Activated CD8-positive, alpha-beta memory T cell treated with anti-CD3 and anti-CD28 coated beads, Interleukin-2, amount 10 ng/mL, durations not matched to agents 7 days and 5 days (primary cell): ENCODE measurements at places on chromosomes 3 and 15. TPM values are rescaled to one million over a fixed set of nuclear protein-coding genes. Genes with fewer than 3 reads are reported as not detected.
A peak's percentile ranks its signal among the peaks of the same experiment; 100 is the strongest.

DNA sequence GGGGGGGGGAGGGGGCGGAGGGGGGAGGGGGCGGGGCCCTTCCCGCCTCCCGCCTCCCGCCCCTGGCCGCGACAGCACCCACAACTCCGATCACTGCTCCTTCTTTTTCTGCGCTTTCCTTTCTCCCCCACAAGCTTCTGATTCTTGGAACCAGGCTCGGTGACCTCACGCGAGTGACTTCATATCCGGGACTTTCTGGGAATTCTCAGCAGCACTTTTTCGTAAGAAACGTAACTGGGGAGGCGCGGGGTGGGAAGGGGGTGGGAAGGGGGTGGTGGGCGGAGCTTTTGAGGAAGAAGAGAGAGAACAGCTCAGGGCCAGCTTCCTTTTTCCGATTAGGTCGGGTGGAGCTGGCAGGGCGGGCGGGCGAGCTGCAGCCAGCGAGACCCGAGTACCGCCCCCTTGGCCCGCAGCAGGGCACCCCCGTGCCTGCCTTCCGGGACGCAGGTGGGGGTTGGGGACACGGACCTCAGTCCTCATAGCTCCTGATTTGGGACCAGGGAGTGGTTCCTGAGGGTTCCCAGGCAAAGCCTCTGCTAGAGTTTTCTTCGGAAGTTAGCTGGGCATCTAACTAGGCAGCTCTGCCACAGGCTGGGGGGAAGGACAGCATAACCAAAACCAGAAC, 14.6 kb downstream of the XIRP1 start:
- DNase-seq: peak; percentile 83

DNA sequence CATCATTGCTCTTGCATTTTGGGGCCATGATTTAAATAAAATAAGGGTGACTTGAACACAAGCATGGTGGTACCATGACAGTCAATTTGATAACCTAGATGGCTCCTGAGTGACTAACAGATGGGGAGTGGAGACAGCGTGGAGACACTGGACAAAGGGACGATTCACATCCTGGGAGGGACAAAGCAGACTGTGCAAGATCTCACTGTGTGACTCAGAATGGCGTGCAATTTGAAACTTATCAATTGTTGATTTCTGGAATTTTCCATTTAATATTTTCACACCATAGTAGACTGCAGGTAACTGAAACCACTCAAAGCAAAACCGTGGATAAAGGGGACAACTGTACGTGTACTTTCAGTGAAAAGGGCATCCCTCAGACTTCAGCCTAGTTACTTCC, 25.5 kb downstream of the MCCC1 start:
- DNase-seq: no peak

DNA sequence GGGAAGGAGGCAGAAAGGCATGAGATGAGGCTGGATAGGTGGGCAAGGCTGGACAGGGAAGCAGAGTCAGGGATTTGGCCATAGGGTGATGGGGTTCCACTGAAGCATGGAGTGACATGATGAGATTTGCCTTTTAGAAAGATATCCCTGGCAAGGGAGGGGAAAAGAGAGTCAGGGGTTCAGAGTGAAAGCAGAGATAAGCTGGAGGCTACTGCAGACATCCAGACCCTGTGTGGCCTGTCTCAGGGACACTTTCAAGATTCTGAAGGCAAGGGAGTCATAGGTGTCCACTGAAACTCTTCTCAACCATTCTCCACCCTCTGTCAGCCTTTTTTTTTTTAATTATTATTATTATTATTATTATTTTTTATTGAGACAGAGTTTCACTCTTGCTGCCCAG, 94.0 kb upstream of the SPATA12 start:
- DNase-seq: no peak

HEG1 gene
- total RNA-seq: 75.6 TPM

DYNLT2B gene
- 13.9 TPM for total RNA-seq

GRCh38 chr3:29763115-29763514, 482.2 kb downstream of the RBMS3 start:
- DNase-seq: no peak

RSL24D1 gene
- 94.2 TPM for total RNA-seq

GRCh38 chr3:3665961-3666640, 133.1 kb upstream of the LRRN1 start:
- DNase-seq: no peak

DNA sequence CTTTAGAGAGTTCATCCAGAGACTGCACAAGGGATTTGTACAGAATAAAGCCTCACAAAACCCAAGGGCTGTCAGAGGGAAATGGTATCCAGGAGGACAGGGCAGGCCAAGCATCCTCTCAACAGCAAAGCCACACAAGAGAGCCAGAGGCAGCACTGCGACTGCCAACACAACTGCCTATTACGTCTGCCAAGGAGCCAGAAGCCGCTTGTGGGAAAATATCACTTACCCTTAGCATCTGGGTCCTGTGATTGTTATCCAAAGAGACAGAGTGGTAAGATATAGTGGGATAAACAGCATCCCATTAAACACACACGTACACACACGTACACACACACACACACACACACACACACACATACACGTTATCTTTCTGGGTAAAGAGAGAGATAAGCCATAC, 618.3 kb upstream of the AGTR1 start:
- no peak for DNase-seq

DNA sequence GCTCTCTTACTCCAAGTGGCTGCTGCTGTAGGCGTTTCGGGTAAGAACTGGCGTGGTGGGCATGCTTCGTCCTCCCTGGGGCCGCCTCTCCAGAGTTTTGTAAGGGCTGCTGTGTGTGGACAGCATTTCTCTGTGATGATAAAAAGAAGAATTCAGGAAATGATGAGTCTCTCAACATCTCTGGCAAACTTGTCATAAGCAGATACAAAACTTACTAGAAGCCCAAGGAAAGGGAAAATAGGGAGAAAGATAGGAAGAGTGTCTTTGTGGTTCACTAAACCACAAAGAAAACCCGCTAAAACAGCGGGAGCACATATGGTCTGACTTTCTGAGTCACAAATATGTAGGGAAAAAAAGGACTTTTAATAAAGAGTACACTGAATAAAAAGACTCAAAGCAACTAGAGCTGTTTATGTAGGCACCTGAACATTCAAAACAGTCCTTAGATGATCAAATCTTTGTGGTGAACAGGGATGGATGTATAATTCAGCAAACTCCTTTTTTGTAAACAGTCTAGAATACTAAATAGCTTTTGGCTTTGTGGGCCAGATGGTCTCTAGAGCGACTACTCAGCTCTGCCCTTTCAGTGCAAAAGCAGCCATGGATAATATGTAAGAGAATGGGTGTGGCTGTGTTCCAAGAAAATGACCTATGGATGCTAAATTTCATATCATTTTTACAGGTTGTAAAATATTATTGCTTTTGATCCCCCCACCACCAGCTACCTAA, 60.4 kb upstream of the LMOD3 start:
- no peak for DNase-seq
